Central memory CD4-positive, alpha-beta T cell (primary cell): ENCODE measurements at places on chromosomes 2 and 18.

DNA sequence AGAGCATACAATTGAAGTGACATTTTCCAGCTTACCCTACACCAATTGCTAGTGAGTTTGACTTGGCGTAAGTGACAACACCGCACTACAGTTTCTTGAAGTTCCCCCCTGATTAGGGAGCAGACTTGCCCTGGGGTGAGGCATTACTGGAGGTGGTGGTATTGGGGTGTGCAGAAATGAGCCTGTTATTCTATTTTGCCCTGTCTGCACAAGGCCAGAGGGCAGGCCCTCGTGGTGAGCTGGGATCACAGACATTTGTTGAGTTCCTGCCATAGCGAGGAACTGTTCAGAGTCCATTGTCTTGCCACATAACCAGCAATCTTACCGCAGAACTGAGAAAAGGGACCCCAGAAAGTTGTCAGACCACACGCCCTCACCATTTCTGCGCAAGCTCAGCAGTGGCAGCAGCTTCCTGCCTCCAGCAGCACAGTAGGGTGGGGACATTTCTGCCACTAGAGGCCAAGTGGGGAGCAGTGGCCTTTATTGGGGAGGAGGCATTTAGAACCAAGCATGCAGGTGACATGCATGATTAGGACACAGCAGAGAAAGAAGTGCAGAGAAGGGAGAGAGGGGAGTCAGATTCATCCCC, 103.6 kb upstream of the BCL2L11 start:
- no peak for DNase-seq

- peak; percentile 73 for DNase-seq
Observed at GRCh38 chr2:8514796-8515758, 166.8 kb upstream of the ID2 start.

GRCh38 chr2:185372188-185372587, 366.4 kb upstream of the FSIP2 start:
- DNase-seq = no peak

- no peak for DNase-seq
Observed at GRCh38 chr2:213627054-213627710, 342.9 kb downstream of the SPAG16 start.
